ENCODE measurements at places on chromosomes 16 and 17.

DNA sequence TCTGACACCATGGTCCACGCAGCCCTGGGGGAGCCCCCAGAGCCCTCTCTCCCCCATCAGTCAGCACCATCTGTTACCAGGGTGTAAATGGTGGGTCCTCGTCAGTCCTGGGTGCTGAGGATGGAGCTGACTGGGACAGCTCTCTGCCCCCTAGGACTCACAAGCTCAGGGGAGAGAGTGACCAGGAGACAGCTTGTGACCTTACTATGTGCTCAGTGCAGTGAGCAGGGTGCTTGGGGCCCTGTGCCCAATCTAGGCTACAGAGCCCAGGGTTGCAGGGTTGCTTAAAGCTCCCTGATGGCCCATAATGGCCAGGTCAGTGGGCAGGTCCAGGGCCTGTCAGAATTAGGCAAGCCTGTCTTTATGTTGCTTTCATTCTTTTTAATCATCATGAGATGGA lies 11.3 kb downstream of the MMP2 start:
- no peak for DNase-seq

DNA sequence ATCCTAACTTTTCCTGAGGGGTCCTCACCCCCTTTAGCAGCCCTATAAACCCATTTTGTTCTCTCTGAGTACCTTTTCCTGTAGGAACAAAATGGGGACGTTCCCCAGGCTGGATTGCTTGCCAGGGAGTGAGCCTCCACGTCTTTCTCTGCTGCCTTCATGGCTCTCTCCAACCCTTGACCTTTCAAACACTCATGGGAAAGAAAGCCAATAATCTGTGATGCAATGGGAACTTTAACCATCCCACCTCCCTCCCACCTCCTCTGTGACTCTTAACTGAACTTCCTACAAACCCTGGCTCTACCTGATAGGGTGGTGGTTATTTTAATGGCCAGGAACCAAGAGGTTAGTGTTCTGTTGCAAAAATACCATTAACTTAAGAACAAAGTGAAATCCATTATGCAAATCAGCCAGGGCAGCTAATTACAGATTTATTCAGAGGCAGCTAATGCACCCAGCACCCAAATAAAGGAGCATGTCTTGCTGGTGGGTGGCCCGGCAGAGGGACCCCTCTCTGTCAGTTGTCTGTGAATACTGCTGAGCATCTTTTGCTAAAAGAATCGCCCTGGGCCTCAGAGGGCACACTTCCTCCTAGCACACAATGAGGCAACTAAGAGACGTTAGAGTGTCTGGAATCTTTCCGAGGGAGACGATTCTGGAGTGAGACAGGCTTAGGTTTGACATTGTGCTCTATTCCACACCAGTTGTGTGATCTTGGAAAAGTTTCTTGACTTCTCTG lies 3.0 kb downstream of the PIPOX start:
- DNase-seq, result no peak

GRCh38 chr16:83010776-83011720 lies 384.3 kb downstream of the CDH13 start:
- no peak for DNase-seq

DNA sequence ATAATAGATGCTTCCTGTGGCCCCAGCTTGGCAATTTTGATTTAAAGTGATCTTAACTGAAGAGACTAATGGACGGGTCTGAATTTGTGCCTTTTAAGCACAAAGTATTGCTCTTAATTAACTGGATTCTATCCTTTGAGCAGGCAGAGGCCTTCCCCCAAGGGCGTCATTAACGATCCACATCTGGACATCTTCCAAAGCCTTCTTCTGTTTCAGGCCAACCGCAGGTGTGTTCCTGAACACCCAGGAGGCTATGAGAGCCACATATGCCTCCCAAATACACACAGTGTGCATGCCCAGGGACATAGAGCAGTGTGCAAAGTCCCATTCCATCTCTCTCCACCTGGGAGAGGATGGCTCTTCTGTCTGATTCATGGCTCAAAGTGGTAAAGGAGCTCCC lies 42.3 kb downstream of the MAPT start:
- no peak for DNase-seq

Measured in choroid plexus epithelial cell (primary cell).